Forelimb muscle (tissue), 1 donor: ENCODE measurements at places on chromosomes 2 and 18. TPM values are rescaled to one million over a fixed set of nuclear protein-coding genes. Genes with fewer than 3 reads are reported as not detected.

Gene ARHGAP15
- 8.1 TPM for polyA plus RNA-seq

Gene OTOF
- polyA plus RNA-seq: 22.7 TPM

Gene CIAO1
- 42.5 TPM for polyA plus RNA-seq

Gene CYBRD1
- 68.3 TPM for polyA plus RNA-seq

Gene MSTN
- 32.8 TPM for polyA plus RNA-seq

Gene ZNF804A
- polyA plus RNA-seq: 0.13 TPM

Gene SPDYA
- 1.2 TPM for polyA plus RNA-seq

Gene AGPS
- polyA plus RNA-seq: 26.7 TPM

Gene CCDC121
- polyA plus RNA-seq: 5.4 TPM

Gene PSD4
- polyA plus RNA-seq: 1.3 TPM
